ENCODE measurements at places on chromosomes 2 and 18.
A peak's percentile ranks its signal among the peaks of the same experiment; 100 is the strongest.

DNA sequence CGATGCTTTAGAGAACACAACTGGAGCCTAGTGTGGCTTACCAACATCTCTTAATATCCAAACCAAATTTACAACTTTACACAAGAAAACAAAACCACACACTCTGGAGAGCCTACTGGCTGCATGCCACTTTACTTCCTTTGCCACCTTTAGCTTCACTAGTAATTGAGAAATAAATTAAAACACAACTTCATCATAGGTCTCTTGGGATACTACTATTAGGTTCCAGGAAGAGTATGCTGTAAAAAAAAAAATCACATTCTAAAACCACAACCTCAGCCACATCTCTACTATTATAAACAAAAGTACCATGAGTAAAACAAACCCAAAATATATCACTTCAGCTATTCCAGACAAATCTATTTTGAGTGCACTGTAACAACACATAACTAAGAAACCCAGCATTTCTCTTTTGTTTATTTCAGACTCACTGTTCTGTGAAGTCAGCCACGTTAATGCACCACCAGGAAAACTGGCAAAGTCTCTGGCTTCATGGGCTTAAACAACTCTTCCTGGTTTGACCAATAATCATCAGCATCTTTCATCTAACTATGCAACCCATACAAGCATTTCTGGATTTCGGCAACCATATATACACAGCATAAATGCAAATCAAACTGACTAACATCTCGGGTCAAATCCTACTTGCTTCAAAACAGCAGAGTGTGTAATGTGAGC, 59.1 kb downstream of the REV1 start:
- no peak for DNase-seq

DNA sequence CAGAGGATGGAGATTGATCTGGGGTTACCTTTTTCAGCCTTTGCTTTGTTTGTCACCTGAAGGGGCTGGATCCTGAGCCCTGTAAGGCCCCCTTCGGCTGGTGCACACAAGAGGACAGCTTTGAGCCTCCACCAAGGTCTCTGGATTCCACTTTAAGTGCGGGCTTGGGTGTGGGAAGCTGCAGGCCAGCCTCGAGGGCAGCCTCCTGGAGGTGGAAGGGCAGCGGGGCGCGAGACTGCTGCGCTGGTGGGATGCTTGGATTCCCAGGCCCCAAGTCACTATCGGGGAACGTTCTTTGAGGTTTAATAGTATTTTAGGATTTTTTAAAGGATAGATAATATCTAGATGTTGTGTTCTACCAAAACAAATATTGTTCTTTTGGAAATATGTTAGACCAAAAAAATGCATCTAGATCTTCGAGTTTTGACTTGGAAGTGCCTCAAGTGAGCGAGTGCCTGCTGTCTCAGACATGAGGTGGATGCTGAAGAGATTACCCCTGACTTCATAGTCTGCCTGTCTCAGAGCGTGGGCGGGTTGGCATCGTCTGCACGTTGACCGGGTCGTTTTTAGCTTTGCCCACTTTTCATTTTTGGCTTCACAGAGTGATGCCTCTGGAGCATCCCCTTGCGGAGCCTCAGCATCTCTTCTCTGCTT, 113.8 kb downstream of the AGAP1 start:
- no peak for DNase-seq

- no peak for DNase-seq
Measured at GRCh38 chr2:235183786-235184185, 232.0 kb downstream of the SH3BP4 start.

DNA sequence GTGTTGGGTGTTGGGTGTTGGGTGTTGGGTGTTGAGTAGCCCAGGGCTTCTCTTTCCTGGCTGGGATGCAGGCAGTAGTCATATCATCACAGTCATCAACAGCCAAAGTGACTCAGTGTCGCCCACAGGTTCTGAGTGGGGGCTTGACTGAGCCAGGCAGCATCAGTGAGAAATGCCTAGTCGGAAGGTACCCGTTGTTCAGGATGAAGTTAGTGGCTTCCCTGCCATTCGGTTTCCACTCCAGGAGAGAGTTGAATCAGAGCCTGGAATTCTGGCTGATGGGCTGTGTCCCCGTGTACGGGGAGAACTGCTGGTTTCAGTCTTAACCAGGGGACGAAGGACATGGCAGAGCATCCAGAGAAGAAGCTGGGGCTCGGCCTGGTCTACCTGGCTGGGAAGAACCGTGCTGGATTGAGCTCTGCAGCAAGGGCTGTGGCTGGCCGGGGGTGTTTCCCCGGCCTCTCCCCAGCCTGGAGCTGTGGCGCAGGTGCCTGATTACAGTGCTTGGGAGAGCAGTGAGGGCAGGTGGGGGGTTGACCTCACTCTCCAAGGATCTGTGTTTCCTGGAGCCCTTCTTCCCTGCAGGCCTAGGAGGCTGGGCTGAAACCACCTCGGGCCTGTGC, 49.4 kb downstream of the AGAP1 start:
- no peak for DNase-seq

DNA sequence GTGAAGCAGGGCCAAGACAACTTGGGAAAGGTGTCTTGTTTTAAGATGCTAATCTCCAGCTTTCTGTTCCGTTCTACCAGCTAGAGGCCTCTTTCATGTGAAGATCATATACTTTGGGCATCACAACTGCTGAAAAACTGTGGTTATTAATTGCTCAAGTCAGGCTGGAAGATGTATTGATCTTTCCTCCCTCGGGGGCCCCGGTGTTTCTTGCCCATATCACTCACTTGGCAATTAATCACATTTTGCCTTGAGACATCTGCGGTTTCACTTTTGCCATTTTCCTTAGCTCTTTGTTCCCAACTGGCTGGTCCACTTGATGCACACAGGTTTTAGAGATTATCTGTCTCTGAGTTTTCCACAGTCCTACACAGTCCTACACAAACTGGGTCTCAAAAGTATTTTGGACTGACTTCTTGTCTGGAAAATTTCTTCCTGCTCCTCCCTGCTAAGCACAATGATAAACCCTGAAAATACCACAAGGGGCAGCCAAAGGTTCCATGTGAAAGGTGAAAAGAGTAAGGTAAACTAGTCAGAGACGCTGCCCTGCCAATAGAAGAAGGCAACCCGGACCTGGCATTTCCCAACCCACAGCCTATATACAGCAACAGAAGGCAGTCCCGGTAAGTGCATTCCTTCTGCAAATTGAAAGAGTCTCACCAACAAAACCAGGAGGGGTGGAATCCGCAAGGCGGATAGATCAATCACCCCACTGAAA, 181.0 kb downstream of the AFF3 start:
- no peak for DNase-seq

GRCh38 chr18:38759457-38759856, 1193.9 kb upstream of the CELF4 start:
- DNase-seq = no peak

GRCh38 chr2:100235098-100235497, 87.2 kb downstream of the LONRF2 start:
- DNase-seq = peak; percentile 37

- DNase-seq = no peak
Measured at GRCh38 chr18:23226930-23227725, 91.8 kb downstream of the CABLES1 start.

- no peak for DNase-seq
Measured at GRCh38 chr2:165857876-165858275, 63.8 kb upstream of the GALNT3 start.

DNA sequence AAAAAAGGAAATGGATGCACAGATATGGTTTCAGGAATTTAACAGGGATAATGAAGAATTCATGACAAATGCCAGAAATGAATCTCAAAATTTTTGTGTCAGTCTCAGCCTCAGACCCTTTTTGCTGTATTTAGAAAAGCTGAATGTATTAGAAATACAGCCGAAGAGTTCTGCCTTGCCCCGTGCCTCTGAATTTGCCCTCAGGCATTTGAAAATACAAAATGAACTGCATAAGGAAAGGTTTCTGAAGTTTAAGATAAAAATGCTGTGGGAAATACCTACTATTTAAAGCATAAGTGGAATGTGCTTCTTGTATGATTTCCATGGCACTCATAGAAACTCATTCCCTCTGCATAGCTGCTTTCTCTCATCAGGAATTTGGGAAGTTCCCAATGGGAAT, 1580.6 kb downstream of the DPP10 start:
- DNase-seq = no peak

- no peak for DNase-seq
Measured at GRCh38 chr2:186575302-186575701, 14.6 kb upstream of the ITGAV start.

DNA sequence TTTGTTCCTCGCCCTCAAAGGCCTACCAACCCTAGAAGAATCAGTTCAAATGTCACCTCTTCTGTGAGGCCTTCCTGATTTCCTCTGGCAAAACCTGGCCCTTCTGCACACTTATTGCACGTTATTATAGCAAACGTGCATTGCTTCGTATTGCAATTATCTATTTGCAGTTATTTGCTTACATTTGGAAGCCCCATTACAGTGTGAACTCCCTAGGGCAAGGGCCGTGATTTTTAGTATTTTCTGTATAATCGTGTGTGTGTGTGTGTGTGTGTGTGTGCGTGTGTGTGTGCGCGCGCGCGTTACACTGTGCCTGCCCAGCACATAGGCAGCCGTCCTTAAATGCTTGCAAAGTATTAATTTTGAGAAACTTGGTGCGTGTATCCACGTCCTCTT, 460 bp upstream of the SEMA4F start:
- no peak for DNase-seq

DNA sequence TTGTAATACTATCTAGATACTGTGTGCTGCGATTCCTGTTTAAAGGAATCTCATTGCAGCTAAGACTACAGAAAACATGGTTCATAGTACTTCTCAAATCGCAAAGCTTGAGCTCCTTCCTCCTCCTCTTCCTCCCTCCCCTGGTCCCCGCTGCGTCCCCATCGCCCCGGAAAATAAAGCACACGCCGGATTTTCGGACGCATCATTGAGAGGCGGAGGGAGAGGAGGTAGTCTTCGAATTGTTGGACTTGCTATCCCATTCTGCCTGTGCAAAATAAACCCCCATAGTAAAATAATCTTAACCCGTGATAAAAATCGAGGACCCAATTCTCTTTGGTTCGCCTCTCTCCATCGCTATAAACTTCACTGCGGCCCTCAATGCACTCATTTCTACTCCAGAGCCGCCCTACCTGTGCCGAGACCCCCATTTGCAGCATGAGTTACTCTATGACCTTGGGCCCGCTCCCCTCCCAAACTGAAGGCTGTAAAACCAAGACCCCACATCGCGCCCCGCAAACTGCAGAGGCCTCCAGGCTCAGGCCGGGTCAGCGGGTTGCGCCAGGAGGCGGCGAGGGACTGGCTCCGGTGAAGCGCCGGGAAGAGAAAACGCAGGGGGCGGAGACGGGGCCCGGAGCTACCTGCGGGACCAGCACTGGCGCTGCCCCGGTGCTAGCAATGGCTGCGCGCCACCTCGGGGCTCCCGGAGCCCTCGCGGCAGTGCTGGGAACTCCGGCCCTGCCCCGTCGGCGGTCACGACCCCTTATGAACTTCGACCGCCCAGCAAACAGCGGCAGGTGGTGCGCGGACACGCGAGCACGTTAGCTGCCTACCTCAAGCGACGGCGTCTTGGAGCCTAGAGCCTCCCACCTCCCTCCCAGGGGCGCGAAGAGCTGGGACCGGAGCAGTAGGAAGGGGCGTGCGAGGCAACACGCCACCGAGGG, 649 bp downstream of the ESCO1 start:
- peak; percentile 32 for DNase-seq

GRCh38 chr18:80166240-80166639, 57.2 kb downstream of the ADNP2 start:
- no peak for DNase-seq

DNA sequence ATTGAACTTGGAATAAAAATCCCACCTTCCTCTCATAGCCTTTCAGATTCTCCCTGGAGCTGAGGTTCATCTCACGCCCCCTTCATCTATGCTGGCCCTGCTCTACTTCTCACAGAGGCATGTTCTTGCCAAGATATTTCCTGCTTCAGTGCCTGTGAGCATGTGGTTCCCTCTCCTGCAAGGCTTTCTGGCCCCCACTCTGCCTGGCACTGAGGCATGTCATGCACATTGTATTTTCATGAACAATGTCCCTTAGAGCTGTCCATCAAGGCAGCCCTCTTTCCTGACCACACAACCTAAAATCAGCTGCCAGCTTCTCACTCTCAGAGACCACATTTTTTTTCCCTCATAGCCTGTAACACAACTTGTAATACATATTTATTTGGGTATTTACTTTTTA, 18.0 kb upstream of the HK2 start:
- no peak for DNase-seq

GRCh38 chr2:57598551-57598950, 448.1 kb upstream of the VRK2 start:
- DNase-seq = no peak

DNA sequence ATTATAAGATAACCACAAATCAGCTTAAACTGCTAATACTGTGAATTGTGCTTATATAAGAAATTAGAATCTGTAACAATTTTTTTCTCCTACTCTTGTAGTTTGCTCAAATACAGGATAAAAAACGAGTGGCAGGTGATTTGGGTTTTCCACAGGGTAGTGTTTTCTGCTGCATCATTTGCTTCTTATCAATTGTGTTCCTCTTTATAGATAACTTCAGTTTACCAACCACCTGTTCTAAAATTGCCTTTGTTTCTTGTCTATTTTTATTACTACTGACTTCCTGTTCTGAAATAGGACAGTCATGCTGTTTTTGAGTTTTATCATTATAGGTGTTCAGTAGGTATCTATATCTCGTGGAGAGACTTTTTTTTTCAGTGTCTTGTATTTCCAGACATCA, 56.9 kb downstream of the MFSD6 start:
- no peak for DNase-seq

DNA sequence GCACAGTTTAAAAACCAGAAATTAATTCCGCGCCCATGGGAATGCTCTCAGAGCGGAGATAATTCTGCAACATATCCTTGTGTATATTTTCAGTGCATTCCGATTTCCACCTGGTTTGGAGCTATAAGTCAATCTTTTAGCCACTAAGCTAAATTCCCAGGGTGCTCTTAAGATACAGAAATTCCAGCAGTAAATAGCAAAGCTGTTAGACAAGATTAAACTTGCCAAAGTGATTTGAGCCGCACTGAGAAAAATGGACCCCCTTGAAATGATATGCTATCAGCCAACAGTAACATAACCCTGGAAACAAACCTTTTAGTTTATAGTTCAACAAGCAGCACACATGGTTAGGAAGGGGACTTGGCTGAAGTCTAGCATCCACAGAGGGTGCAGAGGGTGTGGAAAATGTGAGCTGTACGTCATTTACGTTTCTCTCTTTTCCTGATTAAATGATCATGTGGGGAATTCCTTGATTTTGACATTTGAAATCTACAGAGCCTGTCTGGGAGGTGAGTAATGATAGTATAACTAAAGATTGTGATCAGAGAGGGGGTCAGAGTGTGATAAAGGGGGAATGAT, 99.8 kb upstream of the COPS8 start:
- no peak for DNase-seq

- DNase-seq = no peak
Measured at GRCh38 chr2:150424406-150424805, 63.1 kb downstream of the RND3 start.

- DNase-seq = no peak
Measured at GRCh38 chr18:3170441-3171161, 49.2 kb downstream of the MYOM1 start.
